CD4-positive, alpha-beta T cell (primary cell): ENCODE measurements at places on chromosomes 6 and 20.

DNA sequence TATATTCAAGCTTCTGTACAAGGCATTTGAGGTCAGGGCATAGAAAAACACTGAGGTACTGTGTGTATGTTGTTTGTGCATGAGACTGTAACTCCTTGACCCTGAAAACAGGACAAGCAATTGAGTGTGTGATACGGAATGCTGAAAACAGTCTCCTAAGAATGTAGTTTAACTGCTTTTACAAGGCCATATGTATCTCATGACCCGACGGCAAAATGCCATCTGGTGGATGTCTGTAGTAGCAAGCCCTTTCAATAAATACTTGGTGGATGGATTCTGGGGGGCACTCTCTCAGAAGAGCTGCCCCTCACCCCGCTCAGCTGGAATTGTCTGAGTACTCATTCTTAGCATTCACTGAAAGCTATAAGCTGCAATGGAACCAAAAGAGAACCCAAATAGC lies 69.3 kb upstream of the EYS start:
- no peak overlapping the region for H3K27ac ChIP-seq
- no peaks in the 10 kb centered on the region for H3K4me1 ChIP-seq
- no peaks in the 10 kb centered on the region for H3K36me3 ChIP-seq
- H3K27me3 ChIP-seq = no peaks in the 10 kb centered on the region
- H3K4me3 ChIP-seq = no peak overlapping the region
- no peak for DNase-seq

- no peaks in the 10 kb centered on the region for H3K27me3 ChIP-seq
- H3K4me3 ChIP-seq = no peak overlapping the region
- H3K27ac ChIP-seq = no peak overlapping the region
- H3K4me1 ChIP-seq = peaks cover 24% of the 10 kb centered on the region
- no peak for DNase-seq
These were observed 2.3 kb upstream of the BTN2A1 start for GRCh38 chr6:26455357-26455970.

- peaks cover under 1% of the 10 kb centered on the region for H3K4me1 ChIP-seq
- no peaks in the 10 kb centered on the region for H3K36me3 ChIP-seq
- no peak overlapping the region for H3K4me3 ChIP-seq
- DNase-seq = no peak
- no peak overlapping the region for H3K27ac ChIP-seq
These were observed 4.9 kb upstream of the ZFP57 start for GRCh38 chr6:29685718-29686326.

- DNase-seq = no peak
- H3K36me3 ChIP-seq = no peaks in the 10 kb centered on the region
- no peaks in the 10 kb centered on the region for H3K27me3 ChIP-seq
- no peaks in the 10 kb centered on the region for H3K4me1 ChIP-seq
- no peak overlapping the region for H3K4me3 ChIP-seq
- no peak overlapping the region for H3K27ac ChIP-seq
These were observed 211.5 kb upstream of the FKBP1C start for GRCh38 chr6:62999796-63000195.

- H3K27me3 ChIP-seq = peaks cover 27% of the 10 kb centered on the region
- H3K36me3 ChIP-seq = no peaks in the 10 kb centered on the region
- H3K4me1 ChIP-seq = peaks cover 13% of the 10 kb centered on the region
- no peak within 1 kb of the TSS for H3K27ac ChIP-seq
- no peak for DNase-seq
These were observed at the start of gene RBM24 for GRCh38 chr6:17281100-17281496. TSS of gene RBM24 (plus strand) at chr6:17281361. CDS start at chr6:17281582, 221 bp downstream.

GRCh38 chr20:5678777-5679176 lies 71.4 kb upstream of the SHLD1 start:
- H3K36me3 ChIP-seq = no peaks in the 10 kb centered on the region
- no peak for DNase-seq
- H3K4me3 ChIP-seq = no peak overlapping the region
- no peak overlapping the region for H3K27ac ChIP-seq
- H3K27me3 ChIP-seq = no peaks in the 10 kb centered on the region

GRCh38 chr20:39775110-39775509 lies 813.0 kb downstream of the DHX35 start:
- no peaks in the 10 kb centered on the region for H3K4me1 ChIP-seq
- no peak overlapping the region for H3K27ac ChIP-seq
- DNase-seq = no peak
- no peaks in the 10 kb centered on the region for H3K27me3 ChIP-seq

GRCh38 chr20:62740286-62741141 lies 31.9 kb downstream of the NTSR1 start:
- peak overlapping the region; percentile 55 for H3K4me3 ChIP-seq
- H3K4me1 ChIP-seq = peaks cover 68% of the 10 kb centered on the region
- DNase-seq = peak; percentile 90
- H3K36me3 ChIP-seq = no peaks in the 10 kb centered on the region
- H3K27me3 ChIP-seq = no peaks in the 10 kb centered on the region

- peaks cover 24% of the 10 kb centered on the region for H3K4me1 ChIP-seq
- no peaks in the 10 kb centered on the region for H3K27me3 ChIP-seq
- no peak for DNase-seq
- H3K36me3 ChIP-seq = no peaks in the 10 kb centered on the region
- no peak overlapping the region for H3K4me3 ChIP-seq
- H3K27ac ChIP-seq = no peak overlapping the region
These were observed 3.4 kb upstream of the FAM110A start for GRCh38 chr20:830011-830521.

DNA sequence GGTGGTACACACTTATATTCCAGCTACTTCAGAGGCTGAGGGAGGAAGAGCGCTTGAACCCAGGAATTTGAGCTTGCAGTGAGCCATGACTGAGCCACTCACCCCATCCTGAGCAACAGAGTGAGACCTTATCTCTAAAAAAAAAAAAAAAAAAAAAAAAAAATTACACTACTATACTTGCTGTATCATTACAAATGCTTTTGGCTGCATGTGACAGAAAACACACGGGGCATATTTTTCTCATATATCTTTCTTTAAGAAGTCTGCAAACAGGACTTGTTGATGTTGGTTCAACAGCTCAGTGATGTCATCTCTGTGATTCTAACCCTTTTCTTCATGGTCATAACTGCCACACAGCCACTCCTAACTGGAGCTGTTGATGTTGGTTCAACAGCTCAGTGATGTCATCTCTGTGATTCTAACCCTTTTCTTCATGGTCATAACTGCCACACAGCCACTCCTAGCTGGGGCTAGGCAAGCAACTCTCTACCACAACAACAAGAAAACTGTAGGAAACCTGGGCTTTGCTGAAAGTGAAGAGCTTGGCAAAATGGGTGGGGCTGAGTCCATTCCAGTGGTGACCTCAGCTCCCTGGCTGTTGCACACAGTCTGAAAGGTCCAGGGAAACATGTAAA lies 19.8 kb downstream of the MTFR2 start:
- no peak overlapping the region for H3K4me3 ChIP-seq
- H3K36me3 ChIP-seq = no peaks in the 10 kb centered on the region
- H3K27ac ChIP-seq = no peak overlapping the region
- H3K4me1 ChIP-seq = peaks cover 7% of the 10 kb centered on the region
- H3K27me3 ChIP-seq = no peaks in the 10 kb centered on the region

GRCh38 chr6:94988701-94989100 lies 588.6 kb upstream of the MANEA start:
- no peak overlapping the region for H3K27ac ChIP-seq
- no peaks in the 10 kb centered on the region for H3K4me1 ChIP-seq
- no peak overlapping the region for H3K4me3 ChIP-seq
- no peaks in the 10 kb centered on the region for H3K27me3 ChIP-seq
- no peak for DNase-seq

GRCh38 chr6:55705451-55706440 lies 126.8 kb upstream of the HMGCLL1 start:
- no peaks in the 10 kb centered on the region for H3K4me1 ChIP-seq
- H3K27me3 ChIP-seq = no peaks in the 10 kb centered on the region
- H3K36me3 ChIP-seq = no peaks in the 10 kb centered on the region
- no peak overlapping the region for H3K27ac ChIP-seq
- no peak overlapping the region for H3K4me3 ChIP-seq

DNA sequence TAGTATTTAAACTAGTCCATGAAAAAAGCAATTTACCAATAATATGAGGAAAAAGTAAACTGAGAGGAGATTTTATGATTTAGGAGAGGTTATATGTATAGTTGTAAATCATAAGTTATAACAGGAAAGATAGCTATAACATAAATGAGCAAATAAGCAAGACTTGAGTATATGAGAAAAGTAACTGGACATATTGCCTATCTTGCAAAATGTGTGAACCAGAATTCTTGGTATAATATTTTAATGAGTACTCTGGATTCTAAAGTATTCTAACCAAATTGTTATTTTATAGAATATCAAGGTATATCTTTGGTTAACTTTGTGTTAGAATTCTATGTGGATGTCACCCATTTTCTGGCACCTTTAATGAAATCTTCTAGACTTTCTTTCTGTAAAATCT lies 124.6 kb downstream of the PHF3 start:
- no peak overlapping the region for H3K27ac ChIP-seq
- H3K36me3 ChIP-seq = no peaks in the 10 kb centered on the region
- no peak overlapping the region for H3K4me3 ChIP-seq
- H3K27me3 ChIP-seq = no peaks in the 10 kb centered on the region
- no peak for DNase-seq
- H3K4me1 ChIP-seq = no peaks in the 10 kb centered on the region

- no peaks in the 10 kb centered on the region for H3K4me1 ChIP-seq
- no peak overlapping the region for H3K27ac ChIP-seq
- H3K27me3 ChIP-seq = no peaks in the 10 kb centered on the region
- no peak overlapping the region for H3K4me3 ChIP-seq
- no peak for DNase-seq
These were observed 200.7 kb upstream of the THBS2 start for GRCh38 chr6:169454204-169454871.

DNA sequence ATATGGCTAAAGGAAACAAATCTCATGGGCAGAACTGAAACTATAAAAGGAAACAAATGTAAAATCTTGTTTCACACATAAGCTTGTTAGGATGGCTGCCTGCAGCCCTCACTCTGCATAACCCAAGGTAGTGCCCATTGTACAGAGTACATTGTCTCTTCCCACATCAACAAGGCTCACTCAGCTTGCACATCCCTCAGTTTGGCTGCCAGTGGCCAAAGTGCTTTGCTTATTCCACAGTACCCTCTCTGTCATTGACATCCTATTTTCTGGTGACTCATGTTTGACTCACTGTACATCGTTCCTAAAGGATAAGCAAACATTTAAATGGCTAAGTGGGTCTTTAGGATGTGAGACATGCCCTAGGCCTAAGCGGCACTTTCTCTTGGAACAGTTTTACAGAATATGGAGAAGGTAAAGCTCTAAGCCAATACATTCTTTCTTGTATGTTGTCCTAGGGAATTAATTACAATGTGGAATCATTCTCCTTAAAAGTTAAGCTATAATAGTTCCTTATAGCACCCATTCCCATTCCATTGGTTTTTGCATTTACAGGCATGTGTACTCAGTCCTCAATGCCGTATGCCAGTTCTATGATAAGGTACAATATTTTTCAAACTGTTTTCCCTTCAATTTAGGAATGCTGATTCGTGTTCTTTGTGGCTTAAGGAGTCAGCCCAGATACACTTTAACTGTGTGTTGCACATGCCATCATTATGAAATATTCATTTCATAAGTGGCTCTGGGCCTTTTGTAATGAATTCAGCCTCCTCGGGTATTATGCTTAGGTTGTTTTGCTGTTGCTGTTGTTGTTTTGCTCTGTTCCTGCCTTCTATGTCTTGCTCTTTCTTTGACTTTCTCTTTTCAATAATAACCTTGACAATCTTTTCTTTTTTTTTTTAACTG lies 5.5 kb downstream of the ANKEF1 start:
- DNase-seq = no peak
- peaks cover 13% of the 10 kb centered on the region for H3K36me3 ChIP-seq
- H3K27ac ChIP-seq = no peak overlapping the region
- no peaks in the 10 kb centered on the region for H3K27me3 ChIP-seq

GRCh38 chr6:74050921-74051320 lies 354.9 kb downstream of the CD109 start:
- no peak overlapping the region for H3K4me3 ChIP-seq
- H3K36me3 ChIP-seq = no peaks in the 10 kb centered on the region
- H3K27ac ChIP-seq = no peak overlapping the region
- DNase-seq = no peak
- H3K4me1 ChIP-seq = no peaks in the 10 kb centered on the region
- H3K27me3 ChIP-seq = no peaks in the 10 kb centered on the region

DNA sequence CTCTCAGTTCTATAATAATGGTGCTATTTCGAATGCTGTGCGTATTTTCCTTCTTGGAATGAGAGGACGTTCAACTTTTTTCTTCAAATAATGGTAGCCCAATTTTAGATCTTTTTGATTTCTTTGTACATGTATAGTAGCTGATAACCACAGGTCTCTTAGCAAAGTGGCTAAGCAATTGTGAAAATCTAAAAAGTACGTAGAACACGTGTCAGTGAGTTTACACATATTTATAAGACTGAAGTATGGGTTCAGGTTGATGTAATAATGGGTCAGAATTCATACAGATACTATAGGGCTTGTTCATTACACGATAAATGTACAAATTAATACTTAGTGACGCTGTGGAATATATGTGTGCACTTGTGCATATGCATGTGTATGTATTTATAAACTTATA lies 1.3 kb downstream of the SMIM13 start:
- no peak overlapping the region for H3K27ac ChIP-seq
- H3K27me3 ChIP-seq = no peaks in the 10 kb centered on the region
- H3K4me1 ChIP-seq = peaks cover 20% of the 10 kb centered on the region
- H3K4me3 ChIP-seq = peak overlapping the region; percentile 83

- no peaks in the 10 kb centered on the region for H3K4me1 ChIP-seq
- H3K4me3 ChIP-seq = no peak overlapping the region
- DNase-seq = no peak
- H3K27me3 ChIP-seq = no peaks in the 10 kb centered on the region
- H3K36me3 ChIP-seq = no peaks in the 10 kb centered on the region
These were observed 650.8 kb upstream of the AGPAT4 start for GRCh38 chr6:161924516-161925116.

DNA sequence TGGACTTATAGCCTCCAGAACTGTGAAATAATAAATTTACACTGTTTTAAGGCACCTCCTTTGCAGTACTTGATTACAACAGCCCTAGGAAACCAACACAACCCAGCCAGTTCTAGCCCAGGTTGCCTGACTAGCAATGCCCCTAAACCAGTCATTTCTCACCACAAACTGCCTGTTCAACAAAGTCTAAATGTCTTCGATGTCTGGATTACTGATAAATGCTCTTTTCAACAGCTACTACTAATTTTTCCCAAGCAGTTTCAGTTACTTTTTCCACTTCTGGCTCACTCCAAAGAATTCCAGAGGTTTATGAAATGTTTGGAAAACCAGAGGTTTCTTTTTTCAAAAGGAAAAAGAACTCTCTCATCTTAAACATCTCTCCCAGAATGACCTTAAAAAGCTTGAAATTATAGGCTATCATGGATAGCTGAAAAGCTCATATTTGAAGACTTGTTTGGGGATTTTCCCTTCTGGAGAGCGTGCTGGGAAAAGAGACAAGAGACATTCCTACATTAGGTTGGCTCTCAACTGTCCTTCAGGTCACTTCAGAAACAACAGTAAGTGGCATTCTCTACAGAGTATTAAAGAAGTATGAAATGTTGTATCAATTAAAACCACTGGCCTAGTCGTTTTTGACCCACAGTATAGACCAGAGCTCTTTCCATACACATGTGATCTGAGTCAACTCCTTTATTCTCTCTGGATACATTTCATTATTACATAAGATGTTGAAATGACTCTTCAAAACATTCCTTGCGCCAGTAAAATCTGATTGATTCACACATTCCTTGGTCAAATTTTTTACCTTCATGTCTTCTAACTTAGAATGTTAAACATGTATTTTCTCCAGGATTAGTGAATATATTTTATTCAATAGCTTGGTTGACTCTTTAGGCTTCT lies 265.9 kb downstream of the COL12A1 start:
- H3K27ac ChIP-seq = no peak overlapping the region
- no peaks in the 10 kb centered on the region for H3K4me1 ChIP-seq
- H3K27me3 ChIP-seq = no peaks in the 10 kb centered on the region
- H3K36me3 ChIP-seq = no peaks in the 10 kb centered on the region
- no peak for DNase-seq
